ENCODE measurements at places on chromosomes 1 and 21.

DNA sequence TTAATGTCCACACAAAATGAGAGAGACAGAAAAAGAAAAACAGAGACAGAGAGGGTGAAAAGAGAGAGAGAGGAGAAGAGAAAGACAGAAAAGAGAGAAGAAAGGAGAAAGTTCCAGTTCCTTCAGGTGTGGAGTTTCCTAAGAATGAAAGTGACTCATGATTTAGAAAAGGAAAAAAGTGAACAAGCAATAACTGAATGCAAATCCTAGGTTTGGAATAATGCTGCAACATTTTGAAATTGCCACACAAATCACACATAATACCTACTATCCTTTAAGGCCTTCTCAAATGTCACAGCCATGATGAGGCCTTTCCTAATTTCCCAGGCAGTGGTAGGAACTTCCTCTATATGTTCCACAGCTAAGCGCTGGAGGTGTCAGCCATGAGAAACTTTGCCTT, 31.5 kb upstream of the XPR1 start:
- no peak for DNase-seq

DNA sequence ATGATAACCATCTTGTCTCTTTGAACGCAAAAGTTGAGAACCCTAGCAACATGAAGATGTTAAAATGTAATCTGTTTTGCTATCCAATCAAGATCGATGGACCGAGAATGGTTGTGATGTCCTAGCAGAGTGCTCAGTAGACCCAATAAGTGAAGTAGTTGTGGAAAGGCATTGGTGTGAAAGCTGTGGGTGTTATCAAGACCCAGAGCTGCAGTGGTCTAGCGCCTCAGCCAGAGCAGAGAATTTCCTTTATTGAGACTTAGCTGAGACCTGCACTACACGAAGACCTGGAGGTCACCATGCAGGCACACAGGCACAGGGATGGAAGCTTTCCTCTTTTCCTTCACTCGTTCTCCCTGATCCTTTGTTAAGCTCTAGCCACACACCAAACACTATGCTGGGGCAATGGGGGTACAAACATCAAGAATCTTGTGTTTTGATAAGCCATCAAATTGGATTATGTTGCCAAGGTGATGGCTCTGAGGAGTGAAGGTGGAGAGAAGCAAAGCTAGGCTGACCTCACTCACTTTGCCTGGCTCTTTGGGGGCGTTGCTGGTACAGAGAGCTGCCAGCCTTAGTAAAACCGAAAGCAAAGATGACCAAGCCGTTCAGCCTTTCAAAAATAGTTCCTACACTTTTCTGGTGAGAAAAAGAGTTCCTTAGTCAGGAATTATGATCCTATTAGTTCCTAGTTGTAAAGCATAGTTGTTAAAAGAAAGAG, 24.1 kb downstream of the METTL13 start:
- no peak for DNase-seq

GRCh38 chr21:37665230-37666024, 250.8 kb downstream of the KCNJ6 start:
- no peak for DNase-seq

- no peak for DNase-seq
These were observed 34.8 kb downstream of the L1TD1 start for GRCh38 chr1:62229468-62229867.

GRCh38 chr1:76919085-76919484, 51.8 kb downstream of the ST6GALNAC5 start:
- no peak for DNase-seq

DNA sequence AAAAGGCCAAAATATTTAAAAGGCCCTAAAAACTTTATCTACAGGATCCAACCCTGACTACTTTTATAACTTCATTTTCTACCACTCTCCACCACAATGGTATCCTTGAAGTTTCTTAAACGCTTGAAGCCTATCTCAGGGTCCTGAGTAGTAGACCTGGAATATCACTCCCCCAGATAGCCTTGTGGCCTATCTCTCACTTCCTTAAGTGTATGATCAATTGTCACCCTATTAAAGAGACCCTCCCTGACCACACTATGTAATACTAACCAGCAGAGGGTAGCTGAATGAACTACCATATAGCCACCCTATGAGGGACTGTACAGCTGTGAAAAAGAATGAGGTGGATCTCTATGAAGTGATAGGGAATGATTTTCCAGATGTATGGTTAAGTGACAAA, 5.6 kb downstream of the CD58 start:
- no peak for DNase-seq

DNA sequence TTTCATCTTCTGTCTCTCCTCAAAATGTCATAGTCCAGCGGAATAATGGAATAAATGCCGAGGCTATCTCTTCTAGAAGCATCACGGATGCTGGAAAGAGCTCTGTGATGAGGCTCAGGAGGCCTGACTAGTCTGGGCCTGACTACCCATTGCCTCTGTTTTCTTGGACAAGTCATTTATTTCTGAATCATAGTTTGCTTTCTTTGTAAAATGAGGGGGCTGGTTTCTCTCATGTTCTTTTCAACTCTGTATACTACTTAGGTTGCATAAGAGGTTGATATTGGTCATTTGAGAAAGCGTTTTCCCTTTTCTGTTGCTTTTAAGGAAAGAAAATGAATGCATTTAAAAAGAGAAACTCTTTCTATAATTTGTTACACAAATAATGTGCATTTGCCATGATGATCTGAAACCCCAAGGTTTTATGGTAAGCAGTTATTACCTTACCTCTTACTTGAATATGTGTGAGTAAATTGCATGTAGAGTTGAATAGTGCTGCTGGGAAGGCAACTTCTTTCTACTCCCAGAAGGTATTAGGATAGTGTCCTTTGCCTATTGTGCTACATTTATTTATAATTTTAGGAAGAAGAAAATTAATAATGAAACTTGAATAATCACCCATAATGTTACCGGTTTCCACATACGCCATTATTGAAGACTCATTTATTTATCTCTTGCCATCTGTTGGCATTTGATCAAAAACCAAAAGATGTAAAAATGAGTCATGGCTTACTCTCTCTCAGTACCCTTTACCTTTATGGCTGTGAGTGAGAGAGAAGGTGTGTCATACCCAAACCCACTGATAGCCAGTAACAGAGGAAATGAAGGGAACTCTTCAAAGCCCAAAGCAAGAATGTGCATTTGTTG, 179.1 kb downstream of the FASLG start:
- DNase-seq = no peak

GRCh38 chr1:217889401-217889800, 258.3 kb downstream of the SPATA17 start:
- DNase-seq = no peak

- no peak for DNase-seq
These were observed 29.6 kb downstream of the DISP1 start for GRCh38 chr1:222844411-222844779.

DNA sequence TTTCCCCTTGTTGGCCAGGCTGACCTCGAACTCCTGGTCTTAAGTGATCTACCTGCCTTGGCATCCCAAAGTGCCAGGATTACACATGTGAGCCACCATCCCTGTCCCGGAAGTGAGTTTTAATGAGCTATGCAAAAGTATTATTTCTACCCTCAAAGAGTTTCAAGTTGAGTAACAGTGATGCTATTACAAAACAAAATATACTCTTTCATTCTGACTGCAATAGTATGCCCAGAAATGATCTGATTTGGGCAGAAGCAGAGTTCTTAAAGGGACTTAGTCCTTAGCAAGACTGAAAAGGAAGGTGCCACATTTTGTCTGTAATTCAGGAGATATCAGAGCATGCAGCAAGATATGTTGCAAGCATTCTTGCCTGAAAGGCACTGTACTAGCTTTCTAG, 375.4 kb downstream of the NUF2 start:
- no peak for DNase-seq

DNA sequence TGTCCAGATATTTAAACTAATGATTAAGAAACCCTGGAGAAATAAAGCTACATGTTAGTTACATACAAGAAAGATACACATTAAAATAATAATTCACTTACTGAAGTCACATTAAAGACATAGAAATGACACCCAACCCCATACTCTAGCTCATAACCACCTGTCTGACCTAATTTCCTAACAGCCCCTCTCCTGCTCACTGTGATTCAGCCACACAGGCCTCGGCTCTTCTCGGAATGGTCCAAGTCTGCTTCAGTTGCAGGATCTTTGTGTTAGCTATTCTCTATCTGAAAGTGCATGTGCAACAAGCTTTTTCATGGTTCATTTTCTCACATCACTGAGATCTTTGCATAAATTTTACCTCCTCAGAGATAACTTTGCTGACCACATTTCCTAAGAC, 209.8 kb downstream of the TM2D1 start:
- DNase-seq = no peak

DNA sequence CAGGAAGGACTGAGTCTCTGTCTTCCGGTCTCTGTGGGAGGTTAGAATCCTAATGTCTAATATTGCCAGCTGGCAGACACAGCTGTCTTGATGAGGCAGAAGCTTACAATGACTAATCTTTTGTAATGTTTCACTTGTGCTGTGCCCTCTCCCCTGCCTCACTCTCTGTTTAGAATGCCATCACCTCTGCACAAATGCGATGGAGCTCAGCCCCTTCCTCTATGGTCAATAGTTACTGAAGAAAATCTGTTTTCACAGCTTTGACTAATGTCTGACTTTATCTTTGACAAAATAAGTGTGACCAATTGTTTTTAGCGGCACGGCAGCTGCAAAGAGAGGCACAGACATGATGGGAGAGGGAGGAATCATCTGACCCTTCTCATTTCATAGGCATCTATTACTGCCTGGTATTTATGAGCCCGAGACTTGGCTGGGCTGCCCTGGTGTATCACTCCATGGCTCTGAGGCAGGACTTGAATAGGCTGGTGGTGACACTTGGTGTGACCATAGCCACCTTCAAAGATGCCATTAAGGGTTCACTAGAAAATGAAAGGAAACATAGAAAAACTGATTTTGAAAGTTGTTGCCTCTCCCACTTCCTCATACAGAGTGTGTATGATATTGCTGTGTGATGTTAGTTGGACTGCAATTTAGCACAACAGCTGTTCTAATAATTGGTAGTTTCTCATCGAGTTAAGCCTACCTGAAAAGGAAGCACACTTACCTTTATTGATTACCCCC, 163.2 kb upstream of the NBPF11 start:
- DNase-seq = no peak

DNA sequence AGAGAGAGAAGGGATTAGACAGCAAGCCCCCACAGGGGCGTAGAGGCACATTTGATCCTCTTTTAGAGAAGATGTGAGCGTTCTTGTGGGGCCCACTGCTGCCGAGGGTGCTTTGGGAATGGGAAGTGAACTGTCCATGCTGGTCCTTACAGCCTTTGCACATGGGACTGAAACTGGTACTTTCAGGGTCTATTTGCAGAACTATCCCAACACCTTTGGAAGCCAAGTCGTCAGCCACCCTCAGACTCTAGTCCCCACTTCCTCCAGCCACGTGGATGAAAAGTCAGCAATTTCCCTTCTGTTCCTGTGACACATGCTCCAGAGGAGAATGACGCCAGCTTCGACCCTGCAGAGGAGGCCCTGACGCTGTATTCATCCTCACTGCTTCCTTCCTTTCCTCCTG, 2.6 kb upstream of the RAB7B start:
- no peak for DNase-seq

GRCh38 chr1:36199934-36200741, 24.1 kb upstream of the THRAP3 start:
- no peak for DNase-seq

GRCh38 chr1:226810681-226811080, 59.7 kb upstream of the PSEN2 start:
- DNase-seq = no peak

GRCh38 chr1:217721692-217722091, 90.5 kb downstream of the SPATA17 start:
- DNase-seq = no peak

GRCh38 chr21:41016472-41016871, 151.5 kb upstream of the BACE2 start:
- DNase-seq = no peak

DNA sequence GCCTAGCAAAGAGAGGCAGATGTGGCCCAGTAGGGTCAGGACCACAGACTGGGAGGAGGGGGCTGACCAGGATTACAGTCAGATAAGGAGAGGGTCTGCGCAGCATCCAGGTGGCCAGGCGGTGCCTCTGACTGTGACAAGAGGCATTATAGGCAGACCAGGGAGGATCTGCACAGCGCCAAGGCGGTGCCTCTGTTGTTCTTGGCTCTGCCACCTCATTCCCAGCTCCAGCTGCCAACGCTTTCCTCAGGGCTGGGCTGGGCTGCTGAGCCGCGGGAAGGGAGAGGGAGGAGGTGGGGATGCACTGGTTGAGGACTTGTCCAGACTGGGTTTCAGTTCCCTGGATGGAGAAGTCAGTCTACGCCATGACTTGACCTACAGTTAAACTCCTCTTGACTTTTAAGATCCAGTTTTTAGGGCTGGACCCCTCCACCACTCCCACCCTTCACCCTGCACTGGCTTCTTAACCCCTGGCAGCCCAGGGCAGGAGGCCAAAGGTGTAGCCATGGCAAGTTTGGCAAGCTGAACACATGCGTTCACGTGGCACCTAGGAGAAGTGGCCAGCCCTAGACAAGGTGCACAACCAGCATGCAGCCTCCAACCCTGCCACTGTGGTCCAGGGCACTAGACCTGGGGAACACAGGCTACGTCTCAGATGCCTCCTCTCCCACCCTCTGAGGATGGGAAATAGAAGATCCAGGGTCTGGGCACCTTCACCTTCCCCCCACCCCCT, 4.5 kb upstream of the CRABP2 start:
- DNase-seq = no peak

GRCh38 chr1:3717715-3718601, 34.3 kb upstream of the CCDC27 start:
- no peak for DNase-seq

GRCh38 chr1:235101558-235102258, 26.9 kb downstream of the TOMM20 start:
- no peak for DNase-seq

DNA sequence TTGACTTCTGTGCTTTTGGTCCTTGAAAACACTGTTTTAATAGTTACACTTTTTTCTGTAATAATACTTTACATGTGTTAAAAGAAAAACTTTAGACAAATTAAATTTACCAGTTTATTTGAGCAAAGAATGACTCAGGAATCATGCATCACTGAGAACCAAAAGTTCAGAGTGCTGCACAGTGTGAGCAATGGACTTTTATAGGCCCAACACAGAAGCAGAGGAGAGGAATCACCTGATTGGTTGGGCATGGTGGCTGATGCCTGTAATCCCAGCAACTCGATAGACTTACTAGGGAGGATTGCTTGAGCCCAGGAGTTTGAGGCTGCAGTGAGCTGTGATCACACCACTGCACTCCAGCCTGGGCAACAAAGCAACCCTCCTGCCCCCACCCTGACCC, 29.3 kb downstream of the ZNF648 start:
- no peak for DNase-seq

GRCh38 chr1:28580722-28581530, 11.1 kb upstream of the RAB42 start:
- DNase-seq = no peak
